LoVo (cell line): ENCODE measurements at places on chromosomes 1 and 21.

DNA sequence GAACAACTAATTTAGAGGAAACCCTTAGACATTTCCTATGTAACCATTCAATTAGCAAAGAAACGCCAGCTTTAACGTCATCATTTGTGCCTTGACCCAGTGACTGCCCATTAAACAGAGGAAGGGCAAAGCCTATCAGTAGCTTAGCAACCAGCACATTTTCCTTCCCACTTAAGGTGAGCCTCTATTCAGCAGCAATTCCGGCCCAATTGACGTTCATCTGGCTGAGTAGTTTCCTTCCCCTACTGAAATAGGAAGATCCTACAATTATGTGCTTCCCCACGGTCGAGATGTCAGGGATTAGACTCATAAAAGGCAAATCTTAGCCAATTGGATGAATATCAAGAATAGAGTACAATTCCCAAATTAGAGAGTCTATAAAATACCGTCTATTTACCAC lies 482.1 kb upstream of the ADAMTS5 start:
- DNase-seq = no peak

GRCh38 chr1:60727552-60727951 lies 354.8 kb upstream of the NFIA start:
- DNase-seq = no peak

- DNase-seq = peak; percentile 18
Measured at GRCh38 chr1:147717706-147718097, 42.7 kb downstream of the GJA5 start.

- no peak for DNase-seq
Measured at GRCh38 chr1:32960819-32961355, 3.7 kb downstream of the RNF19B start.

DNA sequence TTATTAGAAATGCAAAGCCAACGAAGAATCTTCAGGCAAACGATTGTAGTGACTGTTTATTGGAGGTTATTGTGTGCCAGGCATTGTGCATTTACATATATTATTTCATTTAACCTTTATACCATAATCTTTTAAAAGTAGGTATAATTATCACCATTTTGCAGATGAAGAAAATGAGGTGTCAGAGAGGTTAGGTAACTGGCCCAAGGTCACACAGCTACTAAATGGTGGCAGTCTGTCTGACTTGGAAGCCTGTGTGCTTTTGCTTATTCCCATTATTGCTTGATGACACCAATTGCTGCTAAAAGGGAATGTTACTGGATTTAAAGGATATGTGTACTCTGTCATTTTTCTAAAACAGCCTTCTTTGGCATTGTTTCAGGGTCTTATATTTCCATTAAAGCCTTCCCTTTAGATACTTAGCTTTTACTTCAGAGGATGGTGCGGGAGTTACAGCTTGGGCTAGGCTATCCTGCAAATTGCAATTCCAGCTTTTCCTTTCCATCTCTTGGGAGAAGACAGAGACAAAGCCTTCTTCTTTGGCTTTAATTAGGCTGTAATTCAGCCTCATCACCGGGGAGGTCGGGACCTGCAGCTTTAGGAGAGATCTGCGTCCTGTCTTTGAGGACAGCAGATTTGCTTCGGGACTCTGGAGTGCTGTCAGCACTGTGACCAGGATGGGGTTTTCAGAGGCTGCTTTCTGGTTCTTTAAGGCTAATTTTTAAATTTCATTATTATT lies 37.4 kb upstream of the ERRFI1 start:
- no peak for DNase-seq

DNA sequence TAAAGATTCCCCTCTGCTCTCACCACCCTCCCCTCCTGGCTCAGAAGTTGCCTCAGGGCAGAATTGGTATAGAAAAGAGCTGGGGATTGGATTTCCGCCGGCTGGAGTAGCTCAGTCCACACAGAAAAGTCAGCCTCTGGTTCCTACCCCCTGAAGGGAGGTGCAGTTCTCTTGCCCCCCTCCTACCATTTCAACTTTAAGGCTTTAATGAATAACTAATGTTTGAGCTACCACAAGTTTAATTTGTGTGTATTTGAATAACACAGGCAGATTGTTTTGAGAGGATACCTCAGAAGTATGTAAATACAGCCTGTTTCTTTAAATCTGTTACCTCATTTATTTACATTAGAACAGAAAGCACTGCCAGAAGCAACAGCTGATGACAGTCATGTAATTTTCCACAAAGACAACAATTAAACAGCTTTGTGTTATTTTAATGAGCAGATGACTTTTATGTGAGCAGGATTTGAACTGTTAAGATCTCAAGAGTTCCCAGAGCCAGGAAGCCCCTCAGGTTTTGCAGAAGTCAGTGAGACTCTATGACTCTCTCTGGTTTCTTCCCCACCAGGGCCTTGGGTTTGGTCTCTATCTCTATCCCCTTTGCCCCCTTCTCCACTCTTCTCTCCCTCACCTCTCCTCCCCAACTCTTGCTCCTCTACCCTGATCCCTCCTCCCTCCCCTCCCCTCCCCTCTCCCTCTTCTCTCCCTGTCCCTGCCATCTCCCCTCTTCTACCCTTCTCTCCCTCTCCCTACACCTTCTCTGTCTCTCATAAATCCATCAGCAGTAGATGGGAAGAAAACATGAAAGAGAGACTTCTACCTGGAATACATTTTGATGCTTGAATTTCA lies 26.3 kb downstream of the DUSP10 start:
- no peak for DNase-seq

GRCh38 chr1:156102633-156103511 lies 11.6 kb upstream of the LMNA start:
- no peak for DNase-seq

DNA sequence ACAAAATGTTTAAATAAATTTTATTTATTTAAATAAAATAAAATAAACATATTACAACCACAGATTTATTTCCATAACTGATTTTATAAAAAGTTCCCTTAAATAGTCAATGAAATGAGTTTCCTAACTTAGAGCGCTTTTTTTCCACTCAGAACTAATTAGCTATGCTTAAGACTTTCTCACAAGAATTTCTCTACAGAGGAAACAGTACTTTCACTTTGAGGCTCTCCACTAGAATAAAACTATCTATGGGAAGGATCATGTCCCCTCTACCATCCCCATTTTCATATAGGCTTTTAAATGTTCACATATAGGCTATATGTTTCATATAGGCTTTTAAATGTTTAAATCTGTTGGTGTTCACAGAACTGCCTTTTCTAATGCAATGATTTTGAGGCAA lies 40.0 kb upstream of the DPH5 start:
- DNase-seq = no peak

- no peak for DNase-seq
Measured at GRCh38 chr1:8813016-8813763, 4.2 kb downstream of the RERE start.

GRCh38 chr1:64337926-64338325 lies 132.0 kb upstream of the CACHD1 start:
- no peak for DNase-seq

DNA sequence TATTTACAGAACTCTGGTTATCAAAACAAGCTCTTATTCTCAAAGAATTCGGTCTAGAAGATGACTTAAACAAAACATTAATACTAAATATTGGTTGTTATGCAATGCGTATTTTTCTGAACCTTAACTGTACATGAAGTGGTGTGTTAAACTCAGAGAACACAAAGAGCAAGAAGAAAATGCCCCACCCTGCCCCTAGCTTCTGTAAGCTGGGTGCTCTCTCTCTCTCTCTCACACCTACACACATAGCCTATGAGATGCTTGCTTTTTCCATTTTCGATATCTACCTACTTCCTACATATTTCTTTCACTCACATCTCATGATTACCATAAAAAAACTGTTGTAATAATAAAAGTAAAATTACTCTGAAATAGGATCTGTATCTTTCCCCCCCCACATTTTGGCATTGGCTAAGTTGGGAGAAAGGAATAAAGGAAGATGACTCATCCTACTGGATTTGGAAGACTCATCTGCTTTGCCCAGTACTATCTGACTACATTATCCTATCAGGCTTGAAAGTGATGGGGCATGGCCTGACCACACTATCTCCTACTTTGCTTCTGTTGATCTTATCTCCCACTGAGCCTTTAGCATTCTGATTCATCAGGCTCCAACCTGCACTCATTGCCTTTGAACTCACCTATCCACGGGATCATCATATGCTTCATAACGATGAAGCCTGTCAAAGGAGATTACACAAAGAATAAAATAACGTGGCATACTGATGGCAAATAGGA lies 2.9 kb downstream of the CRYZ start:
- peak; percentile 26 for DNase-seq

GRCh38 chr1:3785456-3786157 lies 10.7 kb downstream of the LRRC47 start:
- no peak for DNase-seq

- DNase-seq = no peak
Measured at GRCh38 chr1:210900820-210901219, 233.1 kb downstream of the KCNH1 start.

GRCh38 chr21:38376693-38377092 lies 119.9 kb downstream of the KCNJ15 start:
- DNase-seq = no peak

- peak; percentile 34 for DNase-seq
Measured at GRCh38 chr1:32695098-32695904, 7.3 kb downstream of the SYNC start.

GRCh38 chr1:63794939-63795378 lies 21.1 kb downstream of the ROR1 start:
- DNase-seq = peak; percentile 8
